ENCODE measurements at places on chromosomes 6 and 20.

DNA sequence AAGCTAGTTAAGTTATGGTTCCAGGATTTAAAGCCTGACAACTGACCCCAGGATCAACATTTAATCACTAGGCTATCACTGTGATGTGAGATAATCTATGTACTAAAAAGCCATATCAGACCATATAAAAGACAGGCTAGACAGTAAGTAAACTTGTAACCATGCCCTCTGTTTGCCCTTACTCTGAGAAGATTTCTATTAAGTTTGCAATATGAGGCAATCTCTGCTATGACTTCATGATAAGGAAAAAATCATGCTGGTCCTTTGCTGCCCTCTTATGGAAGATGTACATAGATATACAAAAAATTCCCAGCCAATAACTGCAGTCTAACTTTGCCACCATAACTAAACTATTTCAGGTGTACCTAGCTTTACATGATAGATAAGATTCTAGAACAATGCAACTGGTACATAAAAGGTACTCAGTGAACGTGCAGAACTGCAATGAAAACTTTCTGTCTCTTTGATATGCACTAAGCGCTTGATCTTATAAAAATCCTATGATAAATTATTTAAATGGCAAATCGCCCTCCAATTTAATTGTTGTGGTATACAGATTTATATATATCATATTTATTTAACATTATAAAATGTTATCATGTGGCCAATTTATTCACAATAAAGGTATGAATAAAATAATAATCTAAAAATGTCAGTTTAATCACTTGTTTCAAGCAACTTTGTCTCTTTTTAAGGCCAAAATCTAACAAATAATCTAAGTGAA is 70.5 kb downstream of the FAM217A start:
- DNase-seq: no peak

- no peak for DNase-seq
Measured at GRCh38 chr20:50487397-50487796, 22.8 kb upstream of the PTPN1 start.

GRCh38 chr6:921400-921799 is 228.5 kb upstream of the EXOC2 start:
- DNase-seq: no peak

DNA sequence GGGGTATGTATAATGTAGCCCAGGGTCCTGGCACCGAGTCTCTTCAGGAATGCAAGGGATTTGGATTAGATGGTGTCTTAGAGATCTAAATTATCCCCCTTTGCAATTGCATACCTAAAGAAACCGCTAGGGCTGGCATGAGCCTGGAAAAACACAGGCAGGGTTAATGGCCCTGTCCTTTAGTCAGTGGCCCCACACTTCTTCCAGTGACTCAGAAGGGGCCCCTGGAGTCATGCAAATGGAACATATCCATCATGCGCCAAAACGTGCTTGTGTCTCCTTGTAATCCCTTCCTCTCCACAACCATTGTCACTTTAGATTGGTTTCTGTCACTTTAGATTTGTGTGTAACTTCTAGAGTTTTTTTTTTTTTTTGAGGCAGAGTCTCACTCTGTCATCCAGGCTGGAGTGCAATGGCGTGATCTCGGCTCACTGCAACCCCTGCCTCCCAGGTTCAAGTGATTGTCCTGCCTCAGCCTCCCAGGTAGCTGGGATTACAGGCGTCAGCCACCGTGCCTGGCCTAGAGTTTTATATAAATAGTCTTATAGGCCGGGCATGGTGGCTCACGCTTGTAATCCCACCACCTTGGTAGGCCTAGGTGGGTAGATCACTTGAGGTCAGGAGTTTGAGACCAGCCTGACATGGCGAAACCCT is 8.7 kb upstream of the MYBL2 start:
- DNase-seq: no peak

DNA sequence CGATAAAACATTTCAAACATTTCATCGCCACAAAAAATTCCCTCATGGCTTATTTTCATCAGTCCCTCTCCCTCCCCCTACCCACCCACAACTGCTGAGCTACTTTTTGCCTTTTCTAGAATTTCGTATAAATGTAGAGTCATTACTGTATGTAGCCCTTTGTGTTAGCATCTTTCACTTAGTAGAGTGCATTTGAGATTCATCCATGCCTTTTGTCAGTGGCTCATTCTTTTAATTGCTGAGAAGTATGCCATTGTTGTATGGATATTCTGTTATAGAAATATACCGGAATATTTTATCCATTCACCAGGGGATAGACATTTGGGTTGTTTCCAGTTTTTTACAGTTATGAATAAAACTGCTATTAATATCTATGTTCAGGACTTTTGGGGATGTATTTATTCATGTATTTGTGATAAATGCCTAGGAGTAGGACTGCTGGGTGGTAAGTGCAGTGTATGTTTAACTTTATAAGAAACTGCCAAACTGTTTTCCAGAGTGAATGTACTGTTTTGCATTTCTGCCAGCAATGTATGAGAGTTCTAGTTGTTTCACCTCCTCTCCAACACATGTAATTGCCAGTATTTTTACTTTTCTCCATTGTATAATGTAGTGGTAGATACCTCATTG is 50.4 kb downstream of the FOXO3 start:
- DNase-seq: no peak

GRCh38 chr20:53800418-53800817 is 206.8 kb upstream of the ZNF217 start:
- DNase-seq: no peak

GRCh38 chr6:167506443-167507301 is 181.8 kb downstream of the TTLL2 start:
- DNase-seq: no peak

DNA sequence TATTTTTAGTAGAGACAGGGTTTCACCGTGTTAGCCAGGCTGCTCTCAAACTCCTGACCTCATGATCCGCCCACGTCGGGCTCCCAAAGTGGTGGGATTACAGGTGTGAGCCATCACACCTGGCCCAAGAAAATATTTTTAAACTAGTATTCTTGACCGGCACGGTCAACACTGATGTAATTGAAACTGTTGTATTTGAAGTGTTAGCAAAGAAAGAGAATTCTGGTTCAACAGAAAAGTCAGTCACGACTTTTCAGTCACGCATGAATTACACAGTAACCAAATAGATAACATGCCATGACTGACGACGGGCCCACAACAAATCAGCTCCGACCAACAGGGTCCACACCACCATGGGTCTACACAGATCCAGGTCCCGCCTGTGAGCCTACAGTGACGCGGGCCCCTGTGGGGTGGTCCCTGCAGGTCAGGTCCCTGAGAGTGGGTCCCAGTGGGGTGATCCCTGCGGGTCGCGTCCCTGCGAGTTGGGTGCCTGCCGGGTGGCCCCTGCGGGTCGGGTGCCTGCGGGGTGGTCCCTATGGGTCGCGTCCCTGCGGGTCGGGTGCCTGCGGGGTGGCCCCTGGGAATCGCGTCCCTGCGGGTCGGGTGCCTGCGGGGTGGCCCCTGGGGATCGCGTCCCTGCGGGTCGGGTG is 1.0 kb downstream of the GMEB2 start:
- DNase-seq: no peak

DNA sequence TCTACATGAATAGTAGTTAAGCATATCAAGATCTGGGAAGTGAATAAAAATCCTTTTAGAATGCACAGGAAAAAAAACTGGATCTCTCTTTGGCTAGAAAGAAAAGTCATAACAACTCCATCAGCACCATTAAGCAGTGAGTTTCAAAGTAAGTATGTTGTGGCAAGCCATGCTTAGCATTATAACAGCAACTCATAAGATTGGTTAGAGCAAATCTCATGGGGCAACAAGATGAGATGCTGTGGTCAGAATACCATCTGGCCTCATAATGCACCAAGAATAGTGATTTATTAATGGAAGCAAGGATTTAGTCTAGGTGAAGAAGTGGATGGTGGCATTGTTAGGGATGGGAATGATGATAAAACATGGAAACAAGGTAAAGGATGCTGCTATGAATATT is 159.4 kb downstream of the PHF3 start:
- no peak for DNase-seq

DNA sequence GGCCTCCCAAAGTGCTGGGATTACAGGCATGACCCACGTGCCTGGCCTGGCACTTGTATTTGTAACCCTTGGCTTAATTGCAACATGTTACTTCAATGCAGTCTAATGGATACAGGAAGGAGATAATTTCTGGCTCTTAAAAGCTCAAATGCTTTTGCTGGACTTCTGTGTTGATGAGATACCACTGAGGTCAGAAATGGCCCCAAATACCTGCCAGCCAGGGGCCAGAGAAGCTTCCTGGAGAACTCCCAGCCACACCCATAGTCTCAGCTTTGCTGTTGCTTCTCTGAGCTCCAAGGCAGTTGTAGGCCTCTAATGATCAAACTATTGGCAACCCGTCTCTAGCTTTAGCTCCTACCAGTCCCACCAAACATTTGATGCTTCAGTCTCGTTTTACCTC is 14.2 kb upstream of the ZNFX1 start:
- no peak for DNase-seq

DNA sequence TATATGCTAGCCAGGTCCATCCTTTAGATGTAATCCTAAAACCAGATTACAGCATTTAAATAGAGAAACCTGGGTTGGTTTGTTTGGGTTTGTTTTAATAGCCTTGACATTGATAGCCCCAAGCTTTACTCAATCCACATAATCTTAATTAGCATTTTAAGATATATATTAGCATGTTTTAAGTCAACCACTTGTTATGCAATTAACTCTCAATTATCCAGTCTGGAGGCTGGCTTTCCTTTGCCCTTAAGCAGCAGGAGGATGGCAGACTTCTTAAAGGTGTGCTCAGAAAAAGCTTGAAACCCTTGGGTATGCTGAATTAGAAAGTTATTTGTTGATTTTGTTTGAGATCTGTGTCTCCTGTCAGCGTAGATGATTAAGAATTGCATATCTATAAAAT is 46.3 kb upstream of the SMIM28 start:
- no peak for DNase-seq

DNA sequence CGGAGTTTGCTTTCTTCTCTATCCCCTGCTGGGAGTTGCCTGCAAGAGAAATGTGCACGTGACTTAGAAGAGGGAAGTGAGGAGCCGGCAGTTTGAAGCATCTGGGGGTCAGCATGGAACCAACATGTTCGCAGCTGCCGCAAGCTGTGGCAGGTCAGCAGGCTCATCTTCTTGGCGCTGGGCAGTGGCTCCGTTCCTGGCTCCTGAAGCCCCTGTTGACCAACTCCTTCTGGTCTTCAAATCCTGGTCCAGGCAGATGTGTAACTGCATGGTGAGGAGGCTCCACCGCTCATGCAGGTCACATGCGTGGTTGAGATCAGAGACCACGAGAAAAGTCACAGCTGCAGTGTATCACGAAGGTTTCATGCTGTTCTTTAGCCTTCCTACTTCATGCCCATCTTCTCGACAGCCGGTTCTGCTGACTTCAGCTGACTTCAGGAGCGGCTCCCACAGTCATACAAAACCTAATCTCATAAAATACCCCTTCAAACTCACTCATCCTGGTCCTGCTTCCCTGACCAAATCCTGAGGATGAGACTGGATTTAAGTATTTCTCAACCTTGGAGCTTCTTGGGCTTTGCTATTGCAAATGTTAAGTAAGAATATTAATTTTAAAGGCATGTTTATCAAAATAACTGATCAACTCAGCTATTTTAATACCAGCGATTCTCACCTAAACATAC is 44.9 kb upstream of the BCAS1 start:
- no peak for DNase-seq

DNA sequence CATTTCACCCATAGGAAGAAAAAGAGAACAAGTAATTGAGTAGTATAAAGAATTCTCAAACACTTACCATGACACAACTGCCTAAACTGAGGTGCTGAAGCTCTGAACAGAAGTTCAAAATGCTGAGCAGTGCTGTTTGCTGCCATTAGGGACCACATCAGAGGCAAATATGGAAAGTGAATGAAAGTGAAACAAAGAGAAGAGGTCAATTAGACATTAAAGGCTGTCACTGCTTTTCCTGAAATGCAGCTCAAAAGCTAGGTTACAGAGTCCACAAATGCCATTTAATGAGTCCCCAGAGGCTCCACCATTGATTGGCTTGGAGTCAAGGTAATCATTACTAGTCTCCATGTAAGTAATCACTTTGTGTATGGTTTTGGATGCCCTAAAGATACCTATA is 46.1 kb downstream of the POU3F2 start:
- no peak for DNase-seq

DNA sequence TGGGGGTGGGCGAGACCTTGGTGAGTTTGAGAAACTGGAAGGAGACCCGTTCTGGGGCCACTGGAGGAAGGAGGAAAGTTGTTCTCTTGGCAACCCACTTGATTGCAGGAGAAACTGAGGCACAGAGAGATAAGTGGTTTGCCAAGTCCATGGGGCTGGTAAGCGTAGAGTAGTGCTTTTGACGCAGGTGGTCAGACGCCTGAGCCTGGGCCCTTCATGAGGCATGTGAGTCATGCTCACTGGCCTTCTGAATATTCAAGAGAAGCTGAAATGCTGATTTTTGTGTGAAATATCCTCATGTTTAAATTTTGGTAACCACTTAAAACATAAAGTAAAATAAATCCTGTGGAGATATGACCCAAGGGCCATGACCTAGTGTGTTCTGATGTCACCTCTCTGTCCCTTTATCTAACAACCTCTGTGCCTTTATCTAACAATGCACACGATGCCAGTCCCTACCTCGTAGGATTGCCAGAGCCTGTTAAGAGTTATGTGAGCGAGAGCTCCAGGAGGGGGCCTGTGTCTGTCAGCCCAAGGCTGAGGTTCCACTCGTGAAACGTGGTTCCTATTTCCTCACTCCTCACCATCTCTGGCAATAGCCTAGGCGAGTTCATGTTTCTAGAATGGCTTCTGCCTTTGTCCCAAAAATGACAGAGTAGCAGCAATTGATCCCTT is 32.8 kb upstream of the PMEPA1 start:
- no peak for DNase-seq

- DNase-seq: no peak
Measured at GRCh38 chr6:148242180-148242579, 100.5 kb upstream of the SASH1 start.

DNA sequence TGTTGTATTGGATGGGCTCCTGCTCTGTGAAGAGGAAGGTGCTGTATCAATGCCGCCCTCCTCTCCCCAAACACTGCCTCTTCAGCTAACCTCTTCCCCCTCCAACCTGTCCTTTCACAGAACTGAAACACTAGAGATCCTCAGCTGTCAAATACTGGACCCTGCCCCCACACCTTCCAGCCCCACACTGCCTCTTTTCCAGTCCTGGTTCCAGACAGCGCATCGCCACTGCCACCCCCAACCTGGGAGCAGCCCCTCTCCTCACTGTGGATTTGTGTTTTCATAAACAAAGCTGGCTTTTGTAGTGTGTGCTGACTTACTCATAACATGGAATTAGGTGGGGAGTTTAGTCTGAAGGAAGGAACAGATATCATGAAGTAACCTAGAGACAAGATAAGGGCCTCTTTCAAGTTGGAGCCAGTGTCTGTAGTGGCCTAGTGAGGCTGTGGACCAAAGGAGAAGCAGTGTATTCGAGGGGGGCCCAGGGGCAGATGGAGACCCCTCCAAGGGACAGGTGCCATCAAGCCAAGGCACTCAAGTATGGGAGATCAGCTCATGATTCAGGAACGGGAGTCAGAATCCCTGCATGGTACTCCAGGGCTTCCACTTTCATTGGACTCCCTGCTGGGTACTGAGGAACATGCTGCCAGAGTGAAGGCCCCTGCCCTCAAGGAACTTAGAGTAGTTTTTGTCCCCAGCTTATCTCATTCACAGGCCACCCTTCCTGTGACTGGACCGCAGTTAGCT is 2.1 kb downstream of the SCUBE3 start:
- DNase-seq: no peak

GRCh38 chr6:88916615-88917208 is 46.7 kb downstream of the RNGTT start:
- DNase-seq: no peak

GRCh38 chr20:58233393-58233792 is 4.9 kb upstream of the ANKRD60 start:
- DNase-seq: no peak
